A549 treated with DMSO at 1 μM for 4 hours (cell line): ENCODE measurements at places on chromosomes 6 and 20. TPM values are rescaled to one million over a fixed set of nuclear protein-coding genes. Genes with fewer than 3 reads are reported as not detected.

HLA-DQB1 gene
- not detected in 5 replicates for total RNA-seq

FRK gene
- 1.5 to 2.1 TPM (median 1.8 TPM) in 5 replicates for total RNA-seq

FAM50B gene
- total RNA-seq: 3.8 to 5.6 TPM (median 5.3 TPM) in 5 replicates

OR2J3 gene
- not detected in 5 replicates for total RNA-seq

MICB gene
- total RNA-seq: 7.6 to 9.0 TPM (median 8.6 TPM) in 5 replicates

HUS1B gene
- total RNA-seq: 0.09 to 0.41 TPM (median 0.25 TPM) in 4 of 5 replicates, not detected in the other
